ENCODE measurements at places on chromosomes 13 and 19.
A peak's percentile ranks its signal among the peaks of the same experiment; 100 is the strongest.

GRCh38 chr19:49110567-49110966, 3.6 kb upstream of the LIN7B start:
- DNase-seq: no peak

GRCh38 chr19:50559636-50560035, 8.6 kb downstream of the LRRC4B start:
- no peak for DNase-seq

GRCh38 chr13:20127262-20127561, 33.6 kb downstream of the GJA3 start:
- no peak for DNase-seq

DNA sequence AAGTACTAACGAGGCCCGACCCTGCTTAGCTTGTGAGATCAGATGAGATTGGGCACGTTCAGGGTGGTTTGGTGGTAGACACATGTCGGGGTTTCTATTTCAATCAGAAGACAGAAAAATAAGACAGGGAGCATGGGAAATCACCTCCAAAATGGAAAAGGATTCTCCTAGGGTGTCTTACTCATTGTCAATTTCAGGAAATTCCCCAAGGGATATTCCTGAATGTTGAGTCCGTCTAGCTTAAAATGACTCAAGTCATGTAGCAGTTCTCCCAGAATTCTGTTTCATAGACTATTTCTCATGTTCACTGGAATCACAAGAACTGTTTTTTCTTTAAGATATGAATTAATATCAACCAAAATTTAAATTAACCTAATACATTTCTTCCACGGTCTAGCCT, 380.1 kb downstream of the EFNB2 start:
- no peak for DNase-seq

GRCh38 chr19:38095411-38096308, 128.4 kb downstream of the DPF1 start:
- peak; percentile 12 for DNase-seq

DNA sequence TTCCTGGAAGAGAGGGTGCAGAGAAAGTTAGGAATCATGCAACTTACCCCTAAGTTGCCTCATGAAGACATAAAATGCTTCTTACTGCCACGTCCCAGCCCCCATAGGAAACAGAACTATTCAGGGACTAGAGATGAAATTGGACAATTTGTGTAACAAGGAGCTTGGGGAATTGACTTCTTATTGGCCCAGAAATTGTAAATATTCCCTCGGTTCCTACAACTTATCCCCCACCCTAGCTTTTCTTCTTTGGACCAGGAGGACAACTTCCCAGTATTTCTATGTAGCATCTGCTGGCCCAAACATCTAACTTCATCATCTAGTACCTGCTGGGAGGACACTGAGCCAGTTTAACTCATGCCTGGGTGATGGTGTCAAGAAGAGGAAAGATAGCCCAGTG, at the start of gene OR1M1:
OR1M1 (plus strand) TSS at position 301 of the 400 bp plus-strand sequence. CDS start 6,184 bp downstream, outside the sequence.
- DNase-seq: no peak

DNA sequence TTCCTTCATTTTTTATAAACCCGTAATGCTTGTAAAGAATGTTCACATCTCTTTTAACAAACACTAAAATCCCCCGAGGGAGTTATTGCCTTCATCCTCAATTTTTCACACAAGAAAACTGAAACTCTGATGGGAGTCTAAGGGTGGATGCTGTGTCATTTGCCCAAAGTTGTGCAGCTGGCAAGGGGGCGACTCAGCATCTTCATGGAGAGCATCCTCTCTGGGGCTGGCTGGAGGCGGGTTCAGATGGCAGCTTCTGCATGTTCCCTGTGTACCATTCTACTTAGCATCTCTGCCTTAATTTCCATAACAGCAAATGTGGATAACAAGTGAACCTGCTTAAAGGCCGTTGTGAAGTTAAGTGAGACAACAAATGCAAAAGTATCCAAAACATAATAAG, 256.4 kb downstream of the IRS2 start:
- DNase-seq: no peak
